ENCODE measurements at places on chromosomes 11 and 22.

GRCh38 chr11:62069986-62070919, 53.6 kb upstream of the INCENP start:
- DNase-seq = no peak

DNA sequence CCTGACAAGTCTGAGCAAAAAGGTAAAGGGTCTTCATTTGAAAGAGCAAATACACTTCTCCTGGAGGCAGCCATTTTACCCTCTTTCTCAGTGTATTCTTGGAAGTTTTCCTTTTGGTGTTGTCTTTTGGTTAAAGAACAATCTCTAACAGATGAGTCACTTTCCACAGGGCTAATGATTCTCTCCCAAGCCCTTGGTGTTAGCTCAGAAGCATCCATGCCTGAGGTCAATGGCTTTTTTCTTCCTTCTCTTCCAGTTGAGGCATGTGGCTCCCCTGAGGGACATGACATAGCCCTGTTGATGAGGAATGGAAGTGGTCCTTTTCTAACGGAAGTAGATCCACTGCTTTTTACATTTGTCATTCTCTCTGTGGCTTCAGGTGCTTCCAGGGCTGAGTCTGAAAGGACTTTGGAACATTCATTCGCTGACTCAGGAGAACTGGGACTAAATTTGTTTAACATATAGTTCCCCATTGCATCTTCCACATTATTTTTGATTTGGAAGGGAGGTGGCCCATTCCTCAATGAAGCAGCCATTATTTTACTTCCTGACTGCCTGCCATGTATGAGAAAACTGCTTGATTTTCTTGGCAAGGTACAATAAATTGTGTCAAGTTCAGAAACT, 13.8 kb upstream of the POGLUT3 start:
- no peak for DNase-seq

- DNase-seq = no peak
Measured at GRCh38 chr11:14223636-14224288, 135.2 kb downstream of the RRAS2 start.

- DNase-seq = peak; percentile 84
Measured at GRCh38 chr22:50206599-50206998, 5.8 kb downstream of the SELENOO start.
